Fibroblast of lung (primary cell): ENCODE measurements at places on chromosomes 7 and 10. TPM values are rescaled to one million over a fixed set of nuclear protein-coding genes. Genes with fewer than 3 reads are reported as not detected.

GRCh38 chr10:69911613-69912528 lies 110.2 kb downstream of the COL13A1 start:
- DNase-seq: no peak

DNA sequence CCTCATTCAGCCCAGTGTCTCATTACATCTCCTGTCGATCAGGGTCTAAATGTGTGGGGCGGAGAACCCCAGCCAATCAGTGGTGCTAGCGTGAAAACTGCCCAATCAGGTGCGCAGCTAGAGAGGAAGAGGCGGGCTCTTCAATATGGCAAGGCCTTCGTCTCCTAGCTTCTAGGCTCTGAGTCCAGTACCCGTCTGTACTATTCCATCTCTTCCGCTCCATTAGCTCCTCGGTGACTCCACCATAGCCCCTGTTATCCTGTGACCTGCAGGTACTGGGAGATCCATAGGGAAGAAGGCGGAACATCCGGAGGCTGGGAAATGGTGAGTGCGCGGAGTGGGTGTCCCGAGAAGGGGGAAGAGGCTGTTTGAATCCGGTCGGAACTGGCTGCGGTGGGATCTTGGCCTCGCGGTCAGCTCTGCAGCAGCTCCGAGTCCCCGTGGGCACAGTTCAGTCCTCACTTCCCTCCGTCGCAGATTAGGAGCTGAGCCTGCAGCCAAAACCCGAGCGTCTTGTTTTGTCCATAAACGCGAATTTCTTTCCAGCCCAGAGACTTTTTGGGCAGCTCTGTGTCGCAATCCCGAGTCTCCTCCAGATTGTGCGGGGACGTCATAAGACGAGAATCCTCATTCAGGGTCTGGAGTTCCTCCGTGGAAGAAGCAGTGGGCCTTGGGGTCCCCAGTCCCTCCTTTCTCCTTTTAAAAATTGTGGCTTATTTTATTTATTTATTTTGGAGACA lies at the start of gene ZNF727:
TSS of gene ZNF727 (plus strand) at position 134 of the 740 bp plus-strand sequence. CDS start at position 322, 188 bp downstream.
- no peak for DNase-seq

DNA sequence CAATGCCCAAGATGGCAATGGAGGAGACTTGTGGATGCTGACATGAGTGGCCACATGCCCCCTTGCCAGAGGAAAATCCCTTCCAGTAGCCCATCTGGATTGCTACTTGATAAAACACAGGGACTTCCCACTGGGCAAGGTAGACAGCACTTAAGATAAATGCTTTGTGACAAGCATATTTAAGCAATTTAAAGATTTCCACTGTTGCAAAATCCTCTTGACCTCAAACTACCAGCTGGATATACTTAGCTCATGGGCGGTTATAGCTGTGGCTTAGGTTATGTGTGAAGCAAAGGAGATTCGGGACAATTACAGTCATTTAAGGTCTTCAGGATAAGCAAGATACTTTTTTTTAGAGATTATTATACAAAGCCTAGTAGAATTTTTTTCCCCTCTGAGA lies 238.1 kb downstream of the BMPER start:
- peak; percentile 51 for DNase-seq

DNA sequence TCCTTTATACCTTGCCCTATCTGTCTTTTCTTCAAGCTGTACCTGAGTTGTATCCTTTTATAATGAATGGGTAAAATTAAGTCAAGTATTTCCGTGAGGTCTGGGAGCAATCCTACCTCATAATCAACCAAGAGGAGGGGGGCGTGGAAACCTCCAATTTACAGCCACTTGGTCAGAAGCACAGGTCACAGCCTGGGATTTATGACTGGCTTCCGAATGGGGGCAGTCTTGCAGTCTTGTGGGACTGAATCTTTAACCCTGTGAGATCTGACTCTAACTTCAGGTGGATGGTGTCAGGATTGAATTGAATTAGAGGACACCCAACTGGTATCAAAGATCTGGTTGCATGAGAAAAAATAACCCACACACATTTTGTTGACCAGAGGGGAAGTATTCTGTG lies 23.5 kb upstream of the KCNMA1 start:
- no peak for DNase-seq

- peak; percentile 77 for DNase-seq
Observed at GRCh38 chr7:6447581-6448199, at the start of gene DAGLB. DAGLB (minus strand) TSS chr7:6447954; CDS start chr7:6447842, 112 bp downstream.

GRCh38 chr7:2544541-2545188 lies 10.7 kb downstream of the BRAT1 start:
- DNase-seq: no peak

DNA sequence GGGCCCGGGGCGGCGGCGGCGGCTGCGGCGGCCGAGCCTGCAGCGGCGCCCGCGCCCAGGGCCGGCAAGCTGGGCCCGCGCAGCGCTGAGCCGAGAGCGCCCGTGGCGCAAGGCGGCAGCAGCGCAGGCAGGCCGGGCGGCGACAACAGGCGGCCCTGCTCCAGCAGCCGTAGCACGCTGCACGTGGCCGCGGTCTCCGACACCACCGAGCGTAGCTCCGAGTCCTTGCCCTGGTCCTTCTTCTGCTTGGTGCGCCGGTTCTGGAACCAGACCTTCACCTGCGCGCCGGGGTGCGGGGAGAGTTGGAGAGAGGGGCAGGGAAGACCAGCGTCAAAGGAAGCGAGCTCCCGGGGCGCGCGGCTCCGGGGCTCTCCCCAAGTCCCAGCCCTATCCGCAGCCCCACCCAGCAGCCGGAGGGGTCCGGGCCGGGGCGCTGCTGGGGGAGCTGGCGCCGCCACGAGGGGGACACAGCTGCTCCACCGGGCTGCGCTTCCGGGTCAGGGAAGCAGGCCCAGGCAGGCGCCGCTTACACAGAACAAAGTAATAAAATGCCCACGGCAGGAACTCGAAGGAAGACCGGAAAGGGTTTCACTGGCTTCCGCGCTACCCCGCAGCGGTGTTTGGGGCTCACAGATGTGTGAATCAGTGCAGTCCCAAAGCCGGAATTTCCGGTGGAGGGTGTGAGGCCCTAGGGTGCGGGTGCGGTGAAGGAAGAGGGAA lies 3.6 kb downstream of the VAX1 start:
- no peak for DNase-seq

DNA sequence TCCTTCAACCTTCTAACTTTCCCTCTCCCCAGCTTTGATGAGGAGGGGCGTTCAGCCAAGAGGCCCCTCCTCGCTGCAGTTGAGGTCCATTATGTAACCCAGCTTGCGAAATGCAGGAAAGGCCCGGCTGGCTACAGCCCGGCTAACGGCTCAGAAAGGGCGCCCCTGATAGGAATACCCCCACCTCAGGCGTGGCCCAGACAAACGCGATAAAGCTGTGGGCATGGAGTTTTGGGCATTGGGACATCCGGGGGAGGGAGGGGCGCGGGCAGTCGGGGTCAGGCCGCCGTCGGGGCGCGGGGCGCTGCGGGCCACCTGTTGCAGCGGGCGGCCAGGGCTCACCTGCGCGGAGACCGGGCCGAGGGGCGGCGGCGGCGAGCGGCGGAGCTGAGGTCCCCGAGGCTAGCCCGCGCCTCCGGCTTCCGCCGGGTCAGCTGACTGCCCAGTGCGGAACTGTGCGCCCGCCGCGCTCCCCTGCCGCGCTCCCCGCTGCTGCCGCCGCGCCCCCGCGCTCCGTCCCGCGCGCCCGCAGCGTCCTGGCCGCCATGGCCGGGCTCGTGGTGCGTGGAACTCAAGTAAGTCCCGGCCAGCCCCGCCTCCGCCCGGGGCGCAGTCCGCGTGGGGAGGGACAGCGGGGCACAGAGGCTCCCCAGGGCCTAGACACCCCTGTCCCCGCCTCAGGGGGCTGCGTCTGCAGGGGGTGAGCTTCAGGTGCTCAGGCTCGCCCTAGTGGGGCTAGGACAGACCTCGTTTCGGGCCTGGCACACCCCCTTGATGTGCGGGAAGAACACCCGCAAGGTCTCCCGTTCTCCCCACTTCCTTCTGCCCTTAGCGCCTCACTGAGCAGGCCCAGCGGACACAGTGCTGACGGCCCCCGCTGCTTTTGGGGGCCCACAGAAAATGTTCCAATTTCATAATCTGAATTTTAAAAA lies at the start of gene LRMDA:
TSS of gene LRMDA (plus strand) at position 445 of the 932 bp plus-strand sequence.
- DNase-seq: no peak

GRCh38 chr10:13448216-13448615 lies 80.6 kb downstream of the BEND7 start:
- peak; percentile 94 for DNase-seq

DNA sequence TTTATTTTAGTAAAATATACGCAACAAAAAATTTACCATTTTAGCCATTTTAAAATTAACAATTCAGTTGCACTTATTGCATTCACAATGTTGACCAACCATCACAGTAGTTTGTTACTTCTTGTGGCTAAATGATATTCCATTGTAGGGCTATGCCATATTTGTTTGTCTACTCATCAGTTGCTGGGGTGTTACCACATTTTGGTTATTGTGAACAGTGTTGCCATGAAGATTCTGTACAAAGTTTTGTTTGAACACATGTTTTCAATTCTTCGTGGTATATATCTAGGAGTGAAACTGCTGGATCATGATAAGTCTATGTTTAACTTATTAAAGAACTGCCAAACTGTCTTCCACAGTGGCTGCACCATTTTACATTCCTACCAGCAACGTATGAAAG lies 46.3 kb upstream of the ZNF365 start:
- DNase-seq: peak; percentile 2

GRCh38 chr7:91347290-91347689 lies 83.1 kb downstream of the FZD1 start:
- DNase-seq: peak; percentile 42

DNA sequence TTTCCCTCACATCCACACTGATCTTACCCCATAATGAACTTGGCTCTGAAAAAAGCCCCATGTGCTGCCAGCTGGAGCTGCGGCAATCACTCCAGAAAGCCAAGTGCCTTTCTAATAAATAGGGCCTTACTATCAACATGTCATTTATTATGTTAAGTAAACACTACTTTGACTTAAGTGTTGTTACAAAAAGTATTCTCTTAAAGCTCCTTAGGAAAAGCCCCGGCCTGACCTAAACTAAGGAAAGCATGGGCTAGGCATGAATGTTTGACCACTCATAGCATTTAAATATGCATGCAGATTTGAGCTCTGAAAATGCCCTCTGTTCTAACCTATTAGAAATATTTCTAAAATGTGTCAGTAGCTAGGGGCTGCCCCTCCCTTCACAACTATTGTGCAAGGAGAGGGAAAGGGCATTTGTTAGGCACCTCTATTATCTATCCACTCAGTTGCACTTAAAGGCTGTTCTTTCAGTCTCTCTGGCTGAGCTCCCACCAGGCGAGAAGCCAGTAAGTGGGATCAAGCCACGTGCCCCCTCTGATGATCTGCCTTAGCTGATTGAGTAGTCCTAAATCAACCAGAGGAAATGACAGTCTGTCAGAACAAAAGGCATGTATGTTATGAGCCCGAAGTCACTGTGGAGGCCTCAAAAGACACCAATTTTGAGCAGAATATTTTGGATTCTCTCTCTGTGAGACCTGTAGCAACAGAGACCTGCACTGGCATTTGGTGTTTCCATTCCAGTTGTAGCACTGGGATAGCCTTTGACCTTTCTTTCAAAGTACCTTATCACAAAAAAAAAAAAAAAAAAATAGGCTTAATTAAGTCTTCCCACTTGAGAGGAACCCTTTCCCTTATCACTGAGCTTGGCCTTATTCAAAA lies 77.1 kb downstream of the ITGB8 start:
- peak; percentile 76 for DNase-seq

DNA sequence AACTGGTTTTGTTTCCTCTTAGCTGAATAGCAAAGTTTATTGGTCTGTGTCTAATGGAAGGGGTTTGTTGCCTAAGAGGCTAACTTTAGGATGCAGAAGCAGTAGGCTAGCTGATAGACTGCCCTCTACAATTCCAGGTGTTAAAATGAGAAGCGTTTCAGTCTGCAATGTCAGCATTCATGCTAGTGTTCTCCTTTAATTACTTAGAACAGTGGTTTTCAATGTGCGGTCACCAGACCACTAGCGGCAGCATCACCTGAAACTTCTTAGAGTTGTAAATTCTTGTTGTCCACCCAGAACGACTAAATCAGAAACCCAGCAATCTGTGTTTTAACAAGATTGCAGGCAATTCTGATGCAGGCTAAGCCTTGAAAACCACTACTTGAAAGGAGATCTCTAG lies 392.9 kb downstream of the IPMK start:
- no peak for DNase-seq

- no peak for DNase-seq
Observed at GRCh38 chr7:27992755-27993493, 187.7 kb downstream of the JAZF1 start.

DNA sequence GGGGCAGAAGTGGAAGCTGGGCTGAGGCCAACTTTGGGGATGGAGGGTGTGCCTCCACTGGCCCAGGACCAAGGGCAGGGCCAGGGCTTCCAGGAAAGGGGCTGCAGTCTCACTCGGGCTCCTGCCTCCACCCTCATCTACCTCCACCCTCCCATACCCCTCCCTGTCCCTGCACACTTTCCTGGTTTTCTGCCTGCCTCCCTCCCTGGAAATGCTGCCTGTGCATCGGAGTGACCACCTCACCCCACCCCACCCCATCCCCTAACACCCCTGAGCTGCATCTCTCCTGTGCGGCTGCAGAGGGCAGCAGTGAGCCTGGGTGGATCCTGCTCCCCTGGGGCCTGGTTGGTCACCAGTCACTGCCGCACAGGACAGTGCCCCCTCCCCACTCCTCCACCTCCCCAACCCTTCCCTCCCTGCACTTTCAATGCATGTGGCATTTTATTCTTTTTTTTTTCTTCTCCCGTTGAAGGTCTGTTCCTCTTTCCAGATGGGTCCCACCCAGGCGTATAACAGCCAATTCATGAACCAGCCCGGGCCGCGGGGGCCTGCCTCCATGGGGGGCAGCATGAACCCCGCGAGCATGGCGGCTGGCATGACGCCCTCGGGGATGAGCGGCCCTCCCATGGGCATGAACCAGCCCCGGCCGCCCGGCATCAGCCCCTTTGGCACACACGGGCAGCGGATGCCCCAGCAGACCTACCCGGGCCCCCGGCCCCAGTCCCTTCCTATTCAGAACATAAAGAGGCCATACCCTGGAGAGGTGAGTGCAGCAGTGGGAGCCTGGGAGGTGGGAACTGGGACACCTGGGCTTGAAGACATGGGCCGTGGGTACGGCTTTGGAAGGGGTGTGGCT lies 54.1 kb upstream of the PPIF start:
- no peak for DNase-seq

DNA sequence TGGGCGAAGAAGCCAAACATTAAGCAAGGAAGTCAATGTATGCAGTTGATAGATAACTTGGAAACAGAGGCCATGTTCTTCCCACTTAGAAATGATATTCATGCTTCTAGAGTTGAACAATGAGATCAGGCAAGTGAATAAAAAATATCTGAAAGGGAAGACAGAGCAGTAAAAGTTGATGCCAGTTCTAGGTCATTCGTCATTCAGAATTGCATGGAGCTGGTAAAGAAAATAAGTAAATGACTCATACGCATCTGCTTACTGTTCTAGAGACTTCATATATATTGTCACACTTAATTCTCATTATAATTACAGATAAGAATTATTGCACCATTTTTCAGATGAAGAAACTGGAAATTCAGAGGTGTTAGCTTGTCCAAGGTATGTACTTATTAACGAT lies 158.9 kb upstream of the FERD3L start:
- no peak for DNase-seq

HERPUD2 gene
- polyA plus RNA-seq: 35.5 and 49.4 TPM in 2 replicates

PVRIG gene
- polyA plus RNA-seq: not detected in 2 replicates

UPK3BL1 gene
- 0.21 and 2.3 TPM in 2 replicates for polyA plus RNA-seq

CH25H gene
- polyA plus RNA-seq: 0.42 and 1.7 TPM in 2 replicates

ELN gene
- 1.9 and 11.0 TPM in 2 replicates for polyA plus RNA-seq

ANLN gene
- 25.3 and 93.2 TPM in 2 replicates for polyA plus RNA-seq
